ENCODE measurements at places on chromosomes 2 and 18.
A peak's percentile ranks its signal among the peaks of the same experiment; 100 is the strongest.

DNA sequence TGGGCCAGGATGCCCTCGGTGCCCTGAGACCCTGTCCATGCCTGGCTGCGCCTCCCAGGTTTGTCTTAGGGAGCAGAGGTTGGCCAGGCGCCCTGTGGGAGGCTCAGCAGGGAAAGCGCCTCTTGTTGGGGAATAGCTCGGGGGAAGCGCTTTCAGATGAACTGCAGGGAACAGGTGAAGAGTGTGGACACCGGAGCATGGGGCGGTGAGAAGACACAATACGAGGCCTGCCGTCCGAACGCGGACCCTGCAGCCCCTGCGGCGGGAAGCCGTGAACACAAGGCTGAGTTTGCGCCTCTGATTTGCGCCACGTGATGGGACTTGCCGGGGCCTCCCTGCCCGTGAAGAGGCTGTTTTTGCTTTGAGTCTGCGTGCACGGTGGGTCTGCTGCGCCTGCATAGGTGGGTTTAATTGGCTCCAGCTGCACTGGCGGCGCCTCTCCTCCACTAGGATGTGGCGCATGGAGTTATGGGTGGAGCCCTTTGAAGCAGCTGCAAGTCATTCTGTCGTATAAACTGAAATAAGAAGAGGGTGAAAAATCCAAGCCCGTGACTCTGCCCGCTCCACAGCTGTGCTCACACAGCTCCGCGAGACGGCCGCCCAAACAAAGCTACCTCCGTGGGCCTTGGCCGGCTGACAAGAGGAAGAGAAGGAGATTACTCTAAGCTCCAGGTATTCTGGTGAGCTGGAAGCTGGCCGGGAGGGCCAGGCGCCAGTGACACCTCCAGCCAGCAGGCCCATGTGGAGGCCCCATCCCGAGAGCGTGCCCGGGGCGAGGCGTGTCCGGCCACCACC lies 103.5 kb upstream of the CTDP1 start:
- no peak for DNase-seq

- no peak for DNase-seq
These were observed 94.1 kb upstream of the MC4R start for GRCh38 chr18:60466677-60467076.

- DNase-seq: no peak
These were observed 38.2 kb downstream of the NRP2 start for GRCh38 chr2:205720451-205720902.

DNA sequence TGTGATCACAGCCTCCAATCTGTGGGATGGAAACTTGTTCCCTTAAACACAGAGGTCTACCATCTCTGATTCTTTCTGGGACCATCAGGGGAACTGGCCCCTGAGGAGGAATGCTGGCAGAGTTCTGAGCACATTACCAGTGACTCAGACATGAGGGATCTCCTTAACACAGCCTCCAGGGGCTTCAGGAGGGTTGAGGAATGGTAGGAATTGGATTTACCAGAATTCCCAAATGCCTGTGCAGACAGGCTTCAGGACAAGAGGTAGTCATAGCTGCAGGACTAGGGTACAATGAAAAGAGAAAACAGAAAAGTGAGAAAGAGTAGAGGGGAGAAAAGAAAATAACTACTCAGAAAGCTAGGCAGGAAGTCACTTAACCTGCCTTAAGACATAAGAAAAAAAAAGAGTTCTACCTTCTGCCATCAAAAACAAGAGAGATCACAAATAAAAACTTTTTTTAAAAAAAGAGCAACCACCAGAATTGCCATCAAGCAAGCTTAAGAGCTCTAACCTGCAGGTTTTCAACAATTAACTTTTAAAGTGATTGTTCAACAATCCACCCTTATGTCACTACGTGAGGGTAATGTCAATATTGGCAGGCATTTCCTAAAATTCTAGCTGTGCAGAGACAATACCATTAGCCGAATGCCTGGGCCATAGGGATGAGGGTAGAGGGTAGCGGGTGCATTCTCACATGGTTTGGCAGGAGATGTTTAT lies 524.4 kb downstream of the BCL11A start:
- no peak for DNase-seq

- DNase-seq: peak; percentile 40
These were observed 42.7 kb downstream of the ACSL3 start for GRCh38 chr2:222903234-222904220.

DNA sequence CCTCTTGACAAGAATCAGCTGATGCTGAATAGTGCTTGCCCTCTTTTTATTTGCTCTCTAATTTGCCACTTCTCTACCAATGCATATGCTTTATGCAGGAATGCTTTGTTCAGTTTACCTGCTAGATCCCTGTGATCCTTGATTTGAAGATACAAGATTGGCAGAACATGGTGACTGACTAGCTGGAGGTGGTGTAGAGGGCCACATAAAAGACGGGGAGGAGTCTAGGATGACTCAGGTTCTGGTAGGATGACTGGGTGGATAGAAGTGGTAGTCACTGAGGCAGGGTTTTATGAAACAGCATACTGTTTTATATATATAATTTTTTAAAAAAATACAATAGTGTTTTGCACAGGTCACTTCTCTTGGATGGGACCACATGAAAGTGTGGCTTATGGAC lies 6.3 kb upstream of the ADGRF3 start:
- peak; percentile 65 for DNase-seq

DNA sequence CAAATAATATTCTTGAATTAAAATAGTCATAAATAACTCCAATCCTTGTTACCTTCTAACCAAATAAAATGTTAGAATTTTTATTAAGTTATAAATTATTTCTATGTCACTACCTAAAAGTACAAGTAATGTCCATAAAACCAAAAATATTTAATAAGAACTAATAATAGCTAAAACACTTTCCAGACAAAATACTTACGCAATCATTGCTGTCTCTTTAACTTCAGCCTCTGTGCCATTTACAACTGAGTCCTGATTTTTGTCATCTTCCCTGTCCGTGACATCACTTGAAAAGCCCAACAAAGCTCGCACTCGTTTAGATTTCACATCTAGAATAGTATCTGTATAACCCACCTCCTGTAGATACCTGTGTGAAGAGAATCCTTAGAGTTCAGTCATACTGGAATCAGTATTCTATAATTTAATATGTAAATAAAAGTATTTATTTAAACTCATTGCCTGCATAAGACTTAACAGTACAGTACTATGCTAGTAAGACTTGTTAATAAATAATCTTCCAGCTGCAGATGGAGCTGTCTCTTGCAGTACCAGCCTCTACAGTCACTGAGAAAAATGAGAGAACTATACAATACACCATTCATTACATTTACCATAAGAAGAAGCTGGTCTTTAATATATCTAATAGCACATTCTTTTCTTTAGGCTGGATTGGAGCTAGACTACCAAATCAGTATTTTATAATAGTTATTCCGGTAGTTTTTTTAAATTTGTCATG lies 63.8 kb downstream of the STRN start:
- DNase-seq: no peak

GRCh38 chr2:112339986-112340385 lies 64.6 kb downstream of the ZC3H6 start:
- DNase-seq: no peak

DNA sequence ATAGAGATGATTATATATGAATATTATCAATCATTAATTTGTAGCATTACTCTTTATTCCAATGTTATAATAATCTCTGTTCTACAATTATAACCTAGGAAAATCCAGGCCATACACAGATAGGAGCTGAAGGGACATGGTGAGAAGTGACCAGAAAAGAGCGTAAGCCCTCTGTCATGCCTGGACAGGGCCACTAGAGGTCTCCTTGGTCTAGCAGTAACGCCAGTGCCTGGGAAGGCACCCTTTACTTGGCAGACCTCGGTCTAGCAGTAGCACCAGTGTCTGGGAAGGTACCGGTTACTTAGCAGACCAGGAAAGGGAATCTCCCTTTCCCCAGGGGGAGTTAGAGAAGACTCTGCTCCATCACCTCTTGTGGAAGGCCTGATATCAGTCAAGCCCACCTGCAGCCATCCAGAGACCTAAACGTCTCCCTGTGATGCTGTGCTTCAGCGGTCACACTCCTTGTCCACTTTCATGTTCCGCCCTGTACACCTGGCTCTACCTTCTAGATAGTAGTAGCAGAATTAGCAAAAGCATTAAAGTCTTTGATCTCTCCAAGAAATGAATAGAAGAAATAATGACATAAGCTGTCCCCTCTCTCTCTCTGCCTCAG lies 447.5 kb upstream of the FSIP2 start:
- peak; percentile 52 for DNase-seq

GRCh38 chr2:200670751-200671150 lies 84.9 kb downstream of the AOX1 start:
- no peak for DNase-seq

GRCh38 chr2:202149155-202149762 lies 76.2 kb downstream of the KIAA2012 start:
- no peak for DNase-seq

DNA sequence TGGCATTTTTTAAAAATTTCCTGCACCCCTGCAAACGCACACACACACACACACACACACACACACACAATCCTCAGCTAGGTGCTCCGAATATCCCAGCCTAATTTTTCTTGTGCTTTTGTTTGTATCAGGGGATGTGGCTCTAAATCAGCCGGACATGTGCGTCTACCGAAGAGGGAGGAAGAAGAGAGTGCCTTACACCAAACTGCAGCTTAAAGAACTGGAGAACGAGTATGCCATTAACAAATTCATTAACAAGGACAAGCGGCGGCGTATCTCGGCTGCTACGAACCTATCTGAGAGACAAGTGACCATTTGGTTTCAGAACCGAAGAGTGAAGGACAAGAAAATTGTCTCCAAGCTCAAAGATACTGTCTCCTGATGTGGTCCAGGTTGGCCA lies 1.8 kb downstream of the HOXD13 start:
- no peak for DNase-seq

- DNase-seq: no peak
These were observed 183.2 kb upstream of the SLC39A10 start for GRCh38 chr2:195473862-195474261.

GRCh38 chr18:13377496-13377895 lies 158.9 kb downstream of the LDLRAD4 start:
- DNase-seq: peak; percentile 62

DNA sequence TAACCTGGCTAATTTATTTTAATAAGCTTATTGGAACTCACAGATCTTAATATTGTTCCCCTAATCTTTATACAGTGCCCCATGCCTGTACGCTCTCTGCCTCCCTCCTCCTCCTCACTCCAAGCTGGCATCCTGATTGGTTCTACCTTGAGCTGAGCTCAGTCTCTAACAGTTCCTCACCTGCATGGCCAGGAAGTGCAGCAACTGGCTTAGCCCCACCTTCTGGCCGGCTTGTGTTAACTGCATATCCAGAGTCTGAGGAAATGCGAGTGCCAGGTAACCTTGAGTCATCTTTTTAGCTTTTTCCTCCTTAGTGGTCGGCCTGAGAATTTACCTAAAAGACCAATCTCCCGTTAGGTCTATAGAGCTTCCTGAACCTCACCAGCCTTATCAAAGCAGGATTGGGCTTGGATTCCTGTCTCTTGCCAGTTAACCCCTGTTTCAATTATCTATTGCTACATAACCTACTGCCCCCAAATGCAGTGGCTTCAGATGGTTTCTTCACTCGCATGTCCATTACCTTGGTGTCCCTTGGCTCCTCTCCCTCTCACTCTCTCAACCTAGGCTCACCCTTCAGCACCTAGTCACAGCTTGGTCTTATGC lies 89.5 kb upstream of the STK39 start:
- peak; percentile 77 for DNase-seq

DNA sequence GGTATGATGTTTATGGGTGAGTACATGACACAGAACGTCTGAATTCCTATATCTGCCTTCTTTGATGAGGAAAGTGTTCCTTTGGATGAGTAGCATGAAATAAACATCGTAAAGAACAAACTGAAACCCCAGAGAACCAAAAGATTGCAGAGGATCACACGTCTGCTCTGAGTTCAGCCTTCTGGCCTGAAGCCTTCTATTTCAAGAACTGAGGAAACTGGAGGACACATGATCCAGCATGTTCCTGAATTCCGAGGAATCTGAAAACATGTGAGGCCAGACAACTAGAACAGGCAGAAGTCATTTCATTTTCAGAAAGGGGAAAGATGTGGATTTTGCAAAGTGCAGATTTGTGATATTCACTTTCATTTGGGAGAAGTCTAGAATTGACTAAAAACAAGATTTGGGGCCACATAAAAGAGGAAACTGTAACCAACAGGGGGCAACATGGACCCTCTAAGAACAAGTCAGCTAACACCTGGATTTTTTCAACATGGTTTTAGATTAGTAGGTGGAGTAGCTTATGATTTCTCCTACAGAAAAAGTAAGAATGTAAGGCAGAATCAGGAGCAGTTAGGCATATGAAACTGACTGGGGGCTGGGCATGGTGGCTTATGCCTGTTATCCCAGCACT lies 8.3 kb downstream of the SULT6B1 start:
- no peak for DNase-seq

- no peak for DNase-seq
These were observed 400.5 kb upstream of the RAB12 start for GRCh38 chr18:8208716-8209115.

- no peak for DNase-seq
These were observed 405.2 kb downstream of the ZEB2 start for GRCh38 chr2:144114760-144115159.

DNA sequence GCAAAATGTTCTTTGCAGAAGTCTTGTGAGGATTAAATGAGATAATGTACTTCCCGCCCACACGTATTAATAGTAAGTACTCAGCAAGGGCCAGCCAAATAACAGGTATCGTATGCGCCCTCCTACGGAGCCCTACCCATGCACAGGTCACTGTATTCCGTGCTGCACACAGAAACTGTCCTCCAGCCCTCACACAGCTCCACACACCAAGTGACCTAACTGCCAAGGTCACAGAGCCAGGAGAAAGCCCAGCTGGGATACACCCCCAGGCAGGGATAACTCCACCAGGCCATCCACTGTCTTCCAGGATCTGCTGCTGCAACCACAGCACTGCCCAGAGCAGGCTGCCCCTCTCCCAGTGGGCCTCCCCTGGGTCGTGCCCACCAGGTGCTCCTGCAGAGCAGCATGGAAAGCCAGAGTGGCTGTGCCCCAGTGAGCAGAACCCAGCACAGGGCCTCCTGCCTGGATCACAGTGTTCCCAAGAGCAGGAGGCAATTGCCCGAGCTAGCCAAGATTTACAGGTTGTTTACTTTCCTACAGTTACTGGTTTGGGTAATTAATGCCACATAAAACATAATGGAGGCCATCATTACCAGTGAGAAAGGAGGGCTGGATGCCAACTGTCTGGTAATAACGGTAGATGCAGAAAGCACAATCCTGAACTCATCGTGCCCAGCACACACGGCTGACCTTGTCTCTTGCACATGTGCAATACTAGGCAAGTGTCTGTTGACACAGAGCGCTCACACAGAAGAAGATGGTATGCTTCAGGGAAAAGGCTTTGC lies 24.4 kb downstream of the TFCP2L1 start:
- DNase-seq: no peak
